Stimulated activated CD4-positive, alpha-beta T cell treated with anti-CD3 and anti-CD28 coated beads, Interleukin-12 subunit alpha, Interleukin-12 subunit beta, amount 100 ng/mL, for 48 hours (primary cell): ENCODE measurements at places on chromosomes 13 and 19.
A peak's percentile ranks its signal among the peaks of the same experiment; 100 is the strongest.

DNA sequence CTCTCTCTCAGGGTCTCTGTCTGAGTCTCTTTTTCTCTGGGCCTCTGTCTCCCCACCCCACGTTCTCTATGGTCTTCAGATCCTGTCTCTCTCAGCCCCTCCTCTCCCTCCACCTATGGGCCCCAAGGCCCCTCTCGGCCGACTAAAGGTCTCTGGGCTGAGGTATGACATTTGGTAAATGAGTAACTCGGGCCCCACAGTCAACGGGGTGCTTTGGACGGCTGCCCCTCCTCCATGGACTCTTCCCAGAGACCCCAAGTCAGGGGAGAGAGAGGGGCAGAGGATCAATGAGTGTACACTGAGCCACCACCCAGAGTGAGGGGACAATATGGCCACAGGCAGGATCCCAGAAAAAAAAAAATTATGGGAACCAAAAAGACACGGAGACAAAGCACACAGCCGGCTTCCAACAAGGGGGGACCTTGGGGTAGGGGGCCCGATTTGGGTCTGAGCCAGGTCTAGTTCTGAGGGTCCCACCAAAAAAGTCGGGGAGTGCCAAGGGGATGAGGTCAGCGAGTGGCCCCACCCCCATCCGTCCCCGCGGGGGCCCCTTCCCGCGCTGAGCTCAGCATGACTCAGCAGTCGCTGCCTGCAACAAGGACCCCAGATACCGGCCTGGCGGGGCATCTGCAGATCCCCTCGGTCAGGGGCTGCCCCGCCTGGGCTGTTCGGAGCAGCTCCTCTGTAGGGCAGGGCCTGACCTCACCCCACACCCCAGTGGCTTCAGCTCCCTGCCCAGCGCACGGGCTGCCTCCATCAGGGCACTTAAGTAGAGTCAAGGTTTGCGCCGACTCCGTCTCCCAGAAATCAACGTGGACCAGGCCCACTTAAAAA, 1.5 kb upstream of the FTL start:
- DNase-seq: peak; percentile 61

DNA sequence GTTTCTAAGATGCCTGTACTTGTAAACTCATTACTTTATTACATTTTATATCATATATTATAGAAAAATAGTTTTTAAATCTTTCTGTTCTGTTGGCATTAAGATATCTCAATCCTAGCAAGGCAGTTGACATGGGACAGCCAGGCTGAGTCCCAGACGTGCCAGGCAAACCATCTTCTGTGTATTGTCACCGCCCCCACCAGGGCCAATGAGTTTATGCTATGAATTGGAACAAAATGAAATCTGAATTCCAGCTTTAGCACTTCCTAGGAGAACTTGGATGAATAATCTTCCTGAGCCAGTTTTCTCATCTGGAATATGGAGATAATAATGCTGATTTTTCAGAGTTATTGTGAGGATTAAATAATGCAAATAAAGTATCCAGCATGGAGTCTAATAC, 79.9 kb upstream of the GSX1 start:
- no peak for DNase-seq

DNA sequence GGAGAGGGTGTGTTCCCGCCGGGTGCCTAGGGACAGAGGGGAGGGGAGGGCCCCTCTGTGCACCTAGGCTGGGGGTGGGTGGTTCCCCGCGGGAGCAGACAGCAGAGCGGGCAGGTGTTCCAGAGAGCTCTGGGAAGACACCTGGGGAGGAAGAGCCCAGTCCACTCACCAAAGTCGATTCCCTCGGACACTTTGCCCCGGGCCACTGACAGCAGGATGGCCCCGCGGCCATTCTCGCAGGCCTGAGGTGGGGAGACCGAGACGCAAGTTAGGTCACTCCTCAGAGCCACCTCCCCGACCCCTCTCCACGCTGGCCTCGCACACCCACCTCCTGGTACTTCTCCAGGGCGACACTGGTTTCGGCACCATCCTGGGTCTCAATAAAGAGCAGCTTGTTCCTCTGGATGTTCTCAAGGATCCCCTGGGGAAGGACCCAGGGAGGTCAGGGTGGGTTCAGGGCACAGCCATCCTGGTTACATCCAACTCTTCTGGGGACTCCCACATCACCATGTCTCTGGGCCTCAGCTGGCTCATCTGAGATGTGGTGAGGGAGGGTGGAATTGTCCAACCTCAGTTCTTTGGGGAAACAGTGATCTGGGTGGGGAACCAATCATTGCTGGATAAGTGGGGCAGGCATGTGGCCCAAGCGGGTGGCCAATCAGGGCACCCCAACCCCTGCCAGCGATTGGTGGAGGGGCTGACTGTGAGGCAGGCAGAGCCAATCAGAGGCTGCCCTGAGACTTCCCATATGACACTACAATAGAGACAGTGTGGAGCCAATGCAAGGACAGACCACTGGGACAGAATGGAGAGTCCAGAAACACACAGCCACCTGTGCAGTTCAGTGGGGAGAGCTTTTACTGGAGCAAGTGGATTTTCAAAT, 12.6 kb downstream of the KLC3 start:
- DNase-seq: no peak

DNA sequence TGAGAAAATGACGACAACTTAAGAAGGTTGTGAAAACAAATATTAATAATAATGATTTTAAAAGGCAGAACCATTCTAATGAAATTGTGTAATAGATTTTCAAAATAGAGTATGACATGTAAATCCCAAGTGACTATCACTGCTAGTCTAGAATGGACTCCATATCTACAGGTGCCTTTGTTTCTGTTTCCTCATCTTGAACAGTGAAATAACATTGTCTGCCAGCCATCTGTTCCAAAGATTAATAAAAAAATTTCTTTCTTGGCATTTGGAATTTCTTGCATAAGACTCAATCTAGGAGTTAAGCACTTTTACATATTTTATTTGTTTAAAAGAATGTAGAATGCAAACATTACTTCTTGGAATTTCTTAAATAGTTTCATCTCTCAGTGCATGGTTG, 520.1 kb upstream of the ARGLU1 start:
- DNase-seq: no peak

DNA sequence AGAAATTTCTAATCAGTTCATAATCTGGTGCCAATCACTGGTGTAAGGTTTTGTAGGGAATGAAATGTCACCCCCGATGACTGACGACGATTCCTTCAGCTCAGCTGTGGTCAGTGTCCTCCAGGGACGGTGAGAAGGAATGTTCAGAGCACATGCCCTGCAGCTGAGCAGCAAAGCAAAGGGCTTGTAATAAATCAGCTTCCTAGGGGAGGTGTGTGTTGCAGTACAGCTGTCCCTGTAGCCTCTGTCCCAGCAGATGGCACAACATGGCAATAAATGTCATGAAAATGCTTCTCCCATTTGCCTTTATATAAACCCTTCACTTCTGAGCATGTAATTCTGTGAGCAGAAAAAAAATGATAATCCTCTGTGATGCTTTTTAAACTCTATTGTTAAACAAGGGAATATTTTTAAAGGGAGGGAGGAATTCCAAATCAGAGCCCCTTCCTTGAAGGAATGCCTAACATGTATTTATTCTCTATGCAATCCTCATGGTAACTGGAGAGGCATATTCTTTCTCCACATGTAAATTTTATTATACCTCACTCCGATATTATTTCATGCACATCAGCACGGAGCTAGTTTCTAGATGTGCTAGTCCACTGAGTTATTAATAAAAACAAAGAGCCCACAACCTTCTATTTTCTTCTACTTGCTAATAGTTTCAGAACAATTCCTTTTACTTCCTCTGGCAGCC, 102.5 kb downstream of the FAM216B start:
- no peak for DNase-seq

DNA sequence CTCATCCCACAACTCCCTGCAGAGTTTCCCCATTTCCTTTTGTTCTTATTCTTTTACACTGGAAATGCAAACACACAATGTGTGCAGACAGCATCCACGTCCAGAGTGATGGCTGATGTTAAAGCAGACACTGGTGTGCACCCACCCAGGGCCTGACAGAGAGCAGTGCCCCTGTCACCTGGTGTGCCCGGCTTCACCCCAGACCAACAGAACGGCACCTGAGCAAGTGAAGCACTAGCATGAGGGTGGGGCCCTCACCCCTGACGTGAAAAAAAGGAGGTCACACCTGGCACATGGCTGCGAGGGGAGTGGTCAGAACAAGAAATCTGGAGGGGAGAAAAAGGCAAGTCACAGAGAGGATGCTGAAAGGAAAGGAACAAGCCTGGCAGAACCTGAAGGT, 12.3 kb downstream of the ZNF575 start:
- no peak for DNase-seq

GRCh38 chr19:55276720-55277430, 3.0 kb downstream of the HSPBP1 start:
- no peak for DNase-seq

DNA sequence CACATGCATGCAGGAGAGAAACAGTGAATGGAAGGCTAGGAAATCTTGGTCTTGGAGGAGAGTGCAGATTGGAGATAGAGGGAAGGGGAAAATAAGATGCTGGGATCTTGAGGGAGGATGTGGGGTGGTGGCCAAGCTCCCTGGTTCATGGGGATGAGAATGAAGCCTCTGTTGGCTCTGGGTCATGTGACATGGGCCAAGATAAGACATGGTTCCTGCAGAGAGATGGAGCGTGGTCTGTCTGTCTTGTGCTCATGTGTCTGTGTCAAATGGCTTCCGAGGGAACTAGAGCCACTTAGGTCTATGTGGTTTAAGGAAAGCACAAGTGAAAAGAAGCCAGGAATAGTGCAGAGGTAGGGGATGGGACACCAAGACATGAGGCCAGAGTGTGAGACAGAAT, 30.8 kb upstream of the FFAR2 start:
- DNase-seq: no peak

DNA sequence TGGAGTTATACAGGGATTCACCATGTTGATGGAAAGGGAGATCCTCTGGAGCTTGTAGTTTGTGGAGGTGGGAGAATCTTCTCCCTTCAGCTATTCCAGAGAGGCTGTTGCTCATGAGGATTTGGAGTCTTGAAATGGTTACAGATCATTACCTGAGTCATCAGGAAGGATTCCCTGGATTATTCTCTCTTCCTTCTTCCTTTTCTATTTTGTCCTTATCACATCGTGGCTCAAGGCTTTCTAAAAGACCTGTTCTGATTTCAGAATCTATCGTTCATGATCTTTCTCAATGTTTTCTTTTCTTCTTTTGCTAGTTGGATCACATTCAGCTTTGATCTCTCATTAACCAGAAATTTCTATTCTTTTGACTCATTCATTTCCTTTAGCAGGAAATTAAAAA, 196.0 kb downstream of the KLF5 start:
- DNase-seq: no peak

DNA sequence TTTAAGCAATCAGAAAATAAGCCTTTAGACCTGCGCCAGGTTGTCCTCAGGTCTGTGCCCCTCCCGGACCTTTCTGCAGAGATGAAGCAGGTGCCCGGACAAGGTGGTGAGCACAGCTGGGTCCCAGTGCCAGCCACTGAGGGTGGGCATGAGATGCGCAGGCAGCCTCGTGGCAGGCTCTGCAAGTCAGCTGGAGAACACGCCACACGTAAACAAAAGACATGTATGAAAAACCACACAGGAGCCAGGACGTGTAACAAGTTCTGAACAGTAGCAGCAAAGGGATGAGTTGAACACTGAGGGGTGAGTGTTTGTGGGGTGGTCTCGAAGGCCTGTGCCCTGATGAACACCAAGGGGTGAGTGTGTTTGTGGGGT, 68.8 kb upstream of the MCF2L start:
- no peak for DNase-seq
